ENCODE measurements at places on chromosomes 12 and 14. TPM values are rescaled to one million over a fixed set of nuclear protein-coding genes. Genes with fewer than 3 reads are reported as not detected.

Gene AQP6
- total RNA-seq: 0.49 TPM

Gene KLHL33
- 0.41 TPM for total RNA-seq

- DNase-seq: no peak
- H3K4me1 ChIP-seq: peaks cover 6% of the 10 kb centered on the region
- H3K36me3 ChIP-seq: no peaks in the 10 kb centered on the region
Observed at GRCh38 chr12:55642669-55643068, 6.0 kb downstream of the OR10P1 start.

DNA sequence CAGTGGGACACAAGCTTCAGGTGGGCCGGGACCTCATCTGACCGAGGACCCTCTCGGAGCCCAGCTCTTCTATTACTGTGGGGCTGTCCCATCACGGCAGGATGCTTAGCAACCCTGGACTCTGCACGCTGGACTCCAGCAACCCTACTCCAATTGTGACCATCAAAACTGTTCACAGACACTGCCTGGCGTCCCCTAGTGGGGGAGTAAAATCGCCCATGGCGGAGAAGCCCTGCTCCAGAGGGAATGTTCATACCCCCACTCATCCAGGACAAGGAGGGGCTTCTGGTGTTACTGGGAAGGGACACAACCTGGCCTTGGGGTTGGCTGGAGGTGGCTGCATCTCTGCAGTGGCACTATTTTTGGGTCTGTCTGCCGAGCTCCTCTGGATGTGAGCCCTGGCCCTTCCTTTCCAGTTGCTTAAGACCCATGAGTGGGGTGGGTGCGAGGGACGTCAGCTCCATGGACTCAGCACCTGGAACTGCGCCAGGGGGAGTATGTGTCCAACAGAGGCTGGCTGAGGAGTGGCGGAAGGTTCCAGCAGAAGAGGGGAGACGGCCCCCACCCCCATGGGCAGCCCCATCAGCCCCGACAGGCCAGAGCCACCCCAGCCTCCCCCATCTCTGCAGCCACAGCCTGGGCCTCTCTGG lies 103.8 kb downstream of the RFLNA start:
- H3K27ac ChIP-seq: peak overlapping the region; percentile 97
- peak; percentile 96 for DNase-seq
- peaks cover 31% of the 10 kb centered on the region for H3K36me3 ChIP-seq
- H3K4me3 ChIP-seq: no peak overlapping the region

Gene MARS1
- total RNA-seq: 56.3 TPM

- no peak overlapping the region for H3K4me3 ChIP-seq
- H3K27me3 ChIP-seq: no peaks in the 10 kb centered on the region
- no peak overlapping the region for H3K27ac ChIP-seq
- no peaks in the 10 kb centered on the region for H3K36me3 ChIP-seq
- H3K4me1 ChIP-seq: peaks cover 12% of the 10 kb centered on the region
Observed at GRCh38 chr14:103257211-103257962, 76.7 kb upstream of the EIF5 start.

- no peak overlapping the region for H3K4me3 ChIP-seq
- H3K36me3 ChIP-seq: no peaks in the 10 kb centered on the region
- peaks cover 9% of the 10 kb centered on the region for H3K4me1 ChIP-seq
- no peak overlapping the region for H3K27ac ChIP-seq
Observed at GRCh38 chr14:71632440-71632946, 299.7 kb upstream of the RGS6 start.

Gene CELA1
- not detected for total RNA-seq

GRCh38 chr14:69423279-69423678 lies 24.8 kb downstream of the SLC39A9 start:
- H3K27ac ChIP-seq: no peak overlapping the region
- peaks cover 6% of the 10 kb centered on the region for H3K36me3 ChIP-seq
- H3K27me3 ChIP-seq: no peaks in the 10 kb centered on the region

GRCh38 chr12:119181944-119182343 lies 3.2 kb downstream of the HSPB8 start:
- DNase-seq: no peak
- H3K27me3 ChIP-seq: no peaks in the 10 kb centered on the region
- H3K4me3 ChIP-seq: peak overlapping the region; percentile 76
- H3K36me3 ChIP-seq: peaks cover 3% of the 10 kb centered on the region
- H3K27ac ChIP-seq: peak overlapping the region; percentile 97

- H3K4me3 ChIP-seq: no peak overlapping the region
- no peak overlapping the region for H3K27ac ChIP-seq
- H3K36me3 ChIP-seq: no peaks in the 10 kb centered on the region
- no peaks in the 10 kb centered on the region for H3K27me3 ChIP-seq
- DNase-seq: no peak
- peaks cover under 1% of the 10 kb centered on the region for H3K4me1 ChIP-seq
Observed at GRCh38 chr14:56328021-56328420, 209.8 kb downstream of the PELI2 start.

- no peak overlapping the region for H3K4me3 ChIP-seq
- H3K27me3 ChIP-seq: no peaks in the 10 kb centered on the region
- no peak for DNase-seq
- no peaks in the 10 kb centered on the region for H3K4me1 ChIP-seq
- no peak overlapping the region for H3K27ac ChIP-seq
Observed at GRCh38 chr12:117318591-117318990, 42.8 kb downstream of the NOS1 start.

- H3K4me1 ChIP-seq: peaks cover 19% of the 10 kb centered on the region
- no peak overlapping the region for H3K4me3 ChIP-seq
- no peaks in the 10 kb centered on the region for H3K36me3 ChIP-seq
- no peak overlapping the region for H3K27ac ChIP-seq
- no peaks in the 10 kb centered on the region for H3K27me3 ChIP-seq
Observed at GRCh38 chr14:56422703-56423213, 156.8 kb upstream of the TMEM260 start.

Gene NRIP2
- total RNA-seq: 2.7 TPM

Gene AICDA
- not detected for total RNA-seq

DNA sequence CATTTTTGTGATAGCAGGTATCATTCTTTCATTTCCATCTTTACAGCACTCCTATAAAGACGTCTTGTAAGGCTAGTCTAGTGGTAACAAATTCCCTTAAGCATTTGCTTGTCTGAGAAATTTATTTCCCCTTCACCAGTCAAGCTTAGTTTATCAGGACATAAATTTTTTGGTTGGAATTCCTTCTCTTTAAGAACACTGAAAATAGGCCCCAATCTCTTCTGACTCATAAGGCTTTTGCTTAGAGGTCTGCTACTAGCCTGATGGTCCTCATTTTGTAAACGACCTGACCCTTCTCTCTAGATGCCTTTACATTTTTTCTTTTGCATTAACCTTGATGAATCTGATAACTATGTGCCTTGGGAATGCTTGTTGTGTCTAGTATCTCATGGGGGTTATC lies 20.3 kb downstream of the OLR1 start:
- no peaks in the 10 kb centered on the region for H3K36me3 ChIP-seq
- H3K27ac ChIP-seq: no peak overlapping the region
- DNase-seq: no peak
- no peaks in the 10 kb centered on the region for H3K27me3 ChIP-seq

Gene CHGA
- total RNA-seq: 5.0 TPM

Gene AQP2
- total RNA-seq: not detected

DNA sequence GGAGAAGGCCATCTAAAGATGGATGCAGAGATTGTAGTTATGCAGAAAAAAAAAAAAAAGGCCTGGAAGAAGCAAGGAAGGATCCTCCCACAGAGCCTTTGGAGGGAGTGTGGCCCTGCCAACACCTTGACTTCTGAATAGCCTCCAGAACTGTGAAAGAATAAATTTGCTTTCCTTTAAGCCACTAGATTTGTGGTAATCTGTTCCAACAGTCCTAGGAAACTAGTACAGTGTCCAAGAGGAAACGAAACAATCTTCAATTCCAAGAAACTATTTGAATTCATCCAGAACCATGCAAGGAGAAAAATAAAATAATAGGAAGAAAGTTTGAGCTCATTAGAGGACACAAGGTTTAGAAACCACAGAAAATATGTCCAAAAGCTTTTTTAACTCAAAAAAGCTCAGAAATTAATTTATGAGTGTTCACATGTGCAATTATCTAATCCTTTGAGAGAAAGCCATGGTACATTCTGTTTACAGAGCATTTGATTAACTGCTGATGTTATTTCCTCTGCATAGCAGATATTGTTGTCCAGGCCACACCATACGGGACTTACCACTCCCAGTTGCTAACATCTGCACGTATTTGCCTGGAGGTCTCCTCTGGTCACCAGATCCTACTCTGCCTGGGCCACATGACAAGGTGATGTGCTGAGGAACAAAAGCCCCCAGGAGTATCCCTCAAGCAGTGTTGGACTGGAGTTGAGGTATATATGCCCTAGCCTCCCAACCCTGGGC lies 30.0 kb upstream of the STAB2 start:
- peak; percentile 74 for DNase-seq
- peak overlapping the region; percentile 37 for H3K27ac ChIP-seq
- no peaks in the 10 kb centered on the region for H3K27me3 ChIP-seq

- peaks cover 70% of the 10 kb centered on the region for H3K4me1 ChIP-seq
- no peaks in the 10 kb centered on the region for H3K27me3 ChIP-seq
Observed at GRCh38 chr12:50937653-50938052, 14.7 kb upstream of the HIGD1C start.

DNA sequence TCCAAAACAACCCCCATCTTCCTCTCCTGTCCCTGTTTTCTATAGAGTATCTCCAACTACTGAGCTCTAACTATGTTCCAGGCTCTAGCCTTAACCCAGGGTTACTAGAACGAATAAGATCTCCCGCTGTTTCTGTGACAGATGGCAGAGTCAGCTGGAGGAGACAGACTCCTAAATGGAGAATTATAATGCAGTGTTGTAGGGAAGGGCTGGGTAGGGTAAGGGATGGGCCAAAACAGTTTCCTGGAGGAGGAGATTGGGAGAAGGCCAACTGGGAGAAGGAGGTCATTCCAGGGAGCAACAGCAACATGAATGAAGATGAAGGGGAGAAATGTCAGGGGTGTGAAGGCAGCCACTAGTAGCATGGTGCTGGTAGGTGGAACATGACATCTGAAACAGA lies 73.4 kb upstream of the ANO4 start:
- no peaks in the 10 kb centered on the region for H3K4me1 ChIP-seq
- H3K27ac ChIP-seq: no peak overlapping the region
- no peaks in the 10 kb centered on the region for H3K36me3 ChIP-seq
- no peak for DNase-seq
- peaks cover 22% of the 10 kb centered on the region for H3K27me3 ChIP-seq
- no peak overlapping the region for H3K4me3 ChIP-seq

GRCh38 chr12:118398940-118399339 lies 22.6 kb downstream of the SUDS3 start:
- H3K4me3 ChIP-seq: no peak overlapping the region
- H3K27ac ChIP-seq: no peak overlapping the region
- H3K36me3 ChIP-seq: peaks cover 6% of the 10 kb centered on the region

DNA sequence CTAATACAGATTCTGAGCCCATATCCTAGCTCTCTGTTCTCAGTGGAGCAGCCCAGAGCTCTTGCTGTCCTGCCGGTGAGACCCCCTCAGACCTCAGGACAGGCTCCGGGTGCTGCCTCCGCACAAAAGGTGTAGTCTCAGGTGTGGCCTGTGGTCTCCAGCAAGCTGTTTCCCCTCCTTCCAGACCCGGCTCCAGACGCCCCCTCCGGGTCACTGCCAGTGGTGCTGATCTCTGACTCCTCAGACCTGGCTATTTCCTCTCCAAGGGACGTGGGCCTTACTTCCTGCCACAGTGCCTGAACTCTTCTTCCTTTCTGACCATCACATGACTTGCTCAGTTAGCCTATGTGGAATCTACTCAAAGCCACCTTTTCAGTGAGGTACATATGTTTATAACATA lies 337.5 kb downstream of the GLT1D1 start:
- no peaks in the 10 kb centered on the region for H3K36me3 ChIP-seq
- H3K4me1 ChIP-seq: no peaks in the 10 kb centered on the region
- H3K27ac ChIP-seq: no peak overlapping the region
- no peak for DNase-seq
- H3K27me3 ChIP-seq: no peaks in the 10 kb centered on the region

DNA sequence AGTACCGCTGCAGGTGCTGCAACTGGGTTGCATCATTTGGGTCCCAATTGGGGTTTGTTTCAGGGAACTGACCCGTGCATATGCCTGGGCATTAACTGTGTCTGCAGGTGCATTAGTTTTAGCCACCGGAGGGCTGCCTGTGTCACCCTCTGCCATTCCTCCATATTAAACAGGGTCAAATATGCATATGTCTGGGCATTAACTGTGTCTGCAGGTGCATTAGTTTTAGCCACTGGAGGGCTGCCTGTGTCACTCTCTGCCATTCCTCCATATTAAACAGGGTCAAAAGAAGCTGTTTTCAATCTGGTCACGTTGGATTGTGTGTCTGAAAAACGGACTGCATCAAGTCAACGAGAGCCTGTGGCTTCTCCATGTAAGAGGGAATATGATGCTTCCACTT lies 1317.0 kb downstream of the TMEM121 start:
- no peak overlapping the region for H3K4me3 ChIP-seq
- no peaks in the 10 kb centered on the region for H3K4me1 ChIP-seq
- no peaks in the 10 kb centered on the region for H3K36me3 ChIP-seq
- no peak for DNase-seq
- H3K27me3 ChIP-seq: no peaks in the 10 kb centered on the region

DNA sequence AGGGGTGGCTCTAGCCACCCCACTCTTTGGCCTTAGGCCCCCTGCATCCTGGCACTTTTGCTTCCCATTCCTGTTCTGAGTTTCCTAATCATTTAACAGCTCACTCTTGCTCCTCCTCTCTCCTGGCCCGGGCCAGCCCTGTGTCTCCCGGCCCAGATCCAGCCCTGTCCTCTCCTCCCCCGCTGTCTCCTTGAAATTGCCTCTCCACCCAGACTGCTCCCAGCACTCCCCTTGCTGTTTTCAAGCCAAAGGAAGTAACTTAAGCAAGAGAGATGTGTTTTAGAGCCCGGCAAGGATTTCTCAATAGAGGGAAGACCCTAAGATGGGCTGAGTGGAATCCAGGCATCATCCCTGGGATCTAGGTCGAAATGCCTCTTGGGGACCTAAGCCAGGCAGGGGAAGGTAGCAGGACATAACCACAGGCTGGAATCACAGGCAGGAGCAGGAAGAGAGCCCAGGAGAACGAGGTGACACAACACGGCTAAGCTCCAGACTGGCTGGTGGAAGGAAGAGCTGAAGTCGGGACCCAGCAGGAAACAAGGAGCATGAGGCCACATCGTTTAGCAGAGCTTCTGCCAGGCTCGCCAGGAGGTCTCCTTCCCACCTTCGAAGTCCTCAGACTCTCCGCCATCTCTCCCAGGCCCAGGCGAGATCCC lies 2.0 kb upstream of the LRP1-AS start:
- H3K27ac ChIP-seq: peak overlapping the region; percentile 83
- peaks cover 22% of the 10 kb centered on the region for H3K36me3 ChIP-seq
- no peak overlapping the region for H3K4me3 ChIP-seq
- H3K4me1 ChIP-seq: peaks cover 79% of the 10 kb centered on the region

Gene AJUBA
- 5.5 TPM for total RNA-seq

Gene ARHGAP9
- 16.3 TPM for total RNA-seq

Data from sigmoid colon (tissue), 7 donors.